ENCODE measurements at places on chromosomes 2 and 18.

- DNase-seq: no peak
These were observed 76.7 kb downstream of the XDH start for GRCh38 chr2:31337860-31338259.

GRCh38 chr2:169999054-169999453 lies 171.8 kb downstream of the UBR3 start:
- DNase-seq: no peak

DNA sequence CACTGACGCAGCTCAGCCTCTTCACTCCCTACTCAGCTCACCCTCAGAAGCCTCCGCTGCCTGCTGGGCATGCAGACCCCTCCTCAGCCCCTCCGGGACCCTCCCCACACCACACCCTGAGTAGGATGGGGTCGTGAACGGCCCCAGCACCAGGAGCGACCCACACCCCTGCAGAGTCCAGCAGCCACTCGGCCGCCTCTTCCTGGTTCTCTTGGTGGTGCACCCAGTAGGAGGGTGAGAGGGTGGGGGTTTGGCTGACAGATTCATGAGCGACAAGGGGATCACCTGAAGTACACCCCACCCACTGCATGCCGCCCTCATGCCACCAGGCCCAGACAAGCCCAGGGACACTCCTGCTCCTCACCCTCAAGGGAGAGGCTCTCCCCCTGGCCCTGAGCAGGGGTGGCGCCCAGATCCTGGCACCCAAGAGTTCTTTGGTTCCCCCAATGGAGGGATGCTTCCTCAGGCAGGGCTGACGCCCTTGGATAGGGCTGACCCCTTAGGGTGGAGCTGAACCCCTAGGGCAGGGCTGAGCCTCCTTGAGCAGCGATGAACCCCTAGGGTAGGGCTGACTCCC lies 76.6 kb upstream of the GPC1 start:
- DNase-seq: no peak

DNA sequence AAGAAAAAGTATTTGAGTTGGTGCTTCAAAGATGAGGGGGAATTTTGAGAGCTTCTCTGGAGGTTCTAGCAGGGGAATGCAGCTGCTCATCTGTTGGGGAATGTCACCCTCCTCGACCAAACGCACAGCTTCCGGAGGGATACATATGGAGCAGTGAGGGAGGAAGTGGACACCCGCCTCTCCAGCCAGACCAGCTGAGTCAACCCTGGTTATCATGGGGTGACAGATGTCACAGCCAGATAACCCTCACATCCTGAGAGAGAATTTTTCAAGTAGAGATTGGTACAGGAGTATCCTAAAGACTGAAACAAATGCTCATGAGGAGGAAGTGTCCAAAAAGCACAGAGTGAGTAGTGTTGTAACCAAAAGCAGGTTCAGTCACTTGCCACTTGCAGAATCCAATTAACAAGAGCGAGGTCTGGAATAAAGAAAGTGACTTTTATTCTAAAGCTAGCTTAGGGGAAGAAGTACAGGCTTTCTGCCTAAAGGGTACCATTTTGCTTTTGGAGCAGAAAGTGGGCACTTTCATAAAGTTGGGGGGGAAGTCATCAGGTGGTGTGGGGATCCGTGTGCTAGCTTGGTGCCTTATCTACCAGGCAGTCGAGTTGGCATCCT lies 395.2 kb downstream of the RAD51AP2 start:
- DNase-seq: no peak

GRCh38 chr2:136091899-136092298 lies 26.1 kb downstream of the CXCR4 start:
- DNase-seq: no peak

GRCh38 chr18:69897397-69898108 lies 50.1 kb downstream of the CD226 start:
- no peak for DNase-seq

DNA sequence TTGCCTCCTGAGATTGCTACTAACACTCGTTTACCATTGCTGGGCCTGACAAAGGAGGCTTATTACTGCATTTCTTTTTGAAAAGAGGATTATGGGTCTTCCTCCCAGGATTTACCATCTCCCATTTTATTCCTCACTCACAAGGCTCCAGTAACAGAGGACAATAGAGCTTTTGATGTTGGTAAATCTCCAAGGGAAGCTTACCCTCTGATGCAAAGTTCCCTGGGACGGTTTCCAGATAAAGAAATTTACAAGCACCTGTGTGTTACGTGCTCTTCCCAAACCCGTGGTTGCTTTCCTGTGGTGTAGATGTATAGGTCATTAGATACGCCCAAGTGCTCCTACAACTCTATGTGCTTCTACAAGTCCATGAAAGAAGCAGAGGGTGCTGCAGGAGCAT lies 17.1 kb downstream of the VSNL1 start:
- DNase-seq: no peak

DNA sequence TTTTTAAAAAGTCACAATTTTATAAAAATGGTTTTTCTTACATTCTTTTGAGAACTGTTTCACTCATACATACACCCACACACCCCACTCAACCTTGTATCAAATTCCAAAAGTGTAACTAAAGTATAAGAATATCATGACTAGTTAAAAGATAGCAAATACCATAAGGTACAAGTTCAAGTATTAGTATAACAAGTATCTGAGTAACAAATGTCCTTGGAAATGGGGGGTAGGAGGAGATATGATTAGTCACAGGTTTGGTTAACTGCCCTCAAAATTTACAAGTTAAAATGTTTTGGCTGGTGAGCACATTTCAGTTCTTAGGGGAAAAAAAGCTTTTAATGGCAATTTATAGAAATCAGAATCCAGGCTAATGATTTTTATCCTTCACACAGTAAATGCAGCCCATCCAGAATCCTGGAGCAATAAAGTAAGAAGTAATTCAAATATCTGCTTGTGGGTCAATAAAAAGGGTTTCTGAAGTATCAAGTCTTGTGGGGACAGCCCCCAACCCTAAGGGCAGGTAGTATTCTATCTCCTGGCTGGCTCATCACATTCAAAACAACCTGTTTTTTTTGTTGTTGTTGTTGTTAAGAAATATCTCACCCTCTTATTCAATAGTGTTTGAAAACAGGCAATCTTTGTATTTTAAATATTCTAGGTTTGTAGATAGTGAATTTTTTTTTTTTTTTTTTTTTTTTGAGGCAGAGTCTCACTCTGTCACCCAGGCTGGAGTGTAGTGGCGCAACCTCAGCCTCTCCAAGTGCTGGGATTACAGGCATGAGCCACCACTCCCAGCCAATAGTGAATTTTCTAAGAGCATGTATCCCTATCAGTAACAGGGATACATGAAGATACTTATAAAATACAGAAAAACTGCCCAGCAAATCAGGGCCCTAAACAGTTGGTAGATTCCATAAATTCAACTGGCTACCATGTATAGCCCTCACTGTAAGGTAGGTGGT lies 14.5 kb downstream of the IAH1 start:
- no peak for DNase-seq

- no peak for DNase-seq
These were observed 51.5 kb downstream of the DNAJC10 start for GRCh38 chr2:182767578-182767977.

GRCh38 chr18:57110290-57110689 lies 36.6 kb upstream of the BOD1L2 start:
- DNase-seq: no peak

DNA sequence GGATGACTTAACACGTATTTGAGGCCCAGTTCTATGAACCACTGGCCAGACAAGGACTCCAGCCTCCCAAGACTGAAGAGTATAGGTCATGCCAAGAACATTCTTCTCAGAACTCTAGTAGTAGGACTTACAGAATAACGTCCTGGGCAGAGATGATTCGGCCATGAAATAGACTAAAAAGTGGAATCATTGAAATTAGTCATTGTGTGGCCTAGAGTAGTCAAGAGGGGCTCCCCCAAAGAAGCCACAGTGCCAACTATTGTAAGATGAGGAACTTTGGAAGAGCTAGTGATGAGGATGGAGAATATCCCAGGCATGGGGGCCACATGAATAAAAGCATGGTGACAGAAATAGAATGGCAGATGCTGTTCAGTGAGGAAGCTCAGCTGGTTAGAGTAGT lies 101.1 kb downstream of the TRIB2 start:
- DNase-seq: no peak

DNA sequence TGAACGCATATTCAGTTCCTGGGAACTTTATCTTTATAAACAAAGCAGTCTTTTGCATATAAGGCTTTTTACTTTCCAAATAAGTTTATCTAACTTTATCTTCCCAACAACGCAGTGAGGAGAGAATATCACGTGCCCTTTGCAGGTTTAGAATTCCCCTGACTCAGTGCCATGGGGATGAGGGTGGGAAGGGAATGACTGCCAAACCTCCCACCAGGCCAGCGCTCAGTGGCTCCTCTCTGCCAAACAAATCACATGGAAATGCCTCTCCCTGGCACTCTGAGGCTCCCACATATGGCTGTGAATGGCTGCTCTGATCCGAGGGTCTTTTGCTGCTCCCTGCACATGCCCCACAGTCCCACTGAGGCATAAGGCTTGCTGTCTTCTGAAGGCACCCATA lies 158.3 kb downstream of the DNAH6 start:
- DNase-seq: no peak

DNA sequence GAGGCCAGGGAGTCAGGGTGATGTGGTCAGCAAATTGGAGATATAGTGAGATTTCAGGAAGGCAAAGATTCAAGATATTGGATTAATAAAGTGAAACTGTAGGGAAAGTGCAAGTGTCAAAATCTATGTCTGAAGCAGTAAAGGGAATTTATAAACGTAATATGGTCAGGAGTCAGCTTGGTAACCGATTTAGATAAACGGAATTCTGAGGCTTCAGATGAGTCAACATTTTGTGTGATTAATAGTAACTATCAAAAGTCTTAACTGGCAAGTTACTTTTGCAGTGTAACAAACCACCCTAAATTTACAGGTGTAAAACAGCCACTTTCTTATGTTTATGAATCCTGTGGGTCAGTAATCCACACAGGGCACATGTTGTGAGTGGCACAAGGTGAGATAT lies 10.9 kb downstream of the MTX2 start:
- no peak for DNase-seq

GRCh38 chr2:65658266-65658665 lies 225.9 kb upstream of the SPRED2 start:
- DNase-seq: no peak

DNA sequence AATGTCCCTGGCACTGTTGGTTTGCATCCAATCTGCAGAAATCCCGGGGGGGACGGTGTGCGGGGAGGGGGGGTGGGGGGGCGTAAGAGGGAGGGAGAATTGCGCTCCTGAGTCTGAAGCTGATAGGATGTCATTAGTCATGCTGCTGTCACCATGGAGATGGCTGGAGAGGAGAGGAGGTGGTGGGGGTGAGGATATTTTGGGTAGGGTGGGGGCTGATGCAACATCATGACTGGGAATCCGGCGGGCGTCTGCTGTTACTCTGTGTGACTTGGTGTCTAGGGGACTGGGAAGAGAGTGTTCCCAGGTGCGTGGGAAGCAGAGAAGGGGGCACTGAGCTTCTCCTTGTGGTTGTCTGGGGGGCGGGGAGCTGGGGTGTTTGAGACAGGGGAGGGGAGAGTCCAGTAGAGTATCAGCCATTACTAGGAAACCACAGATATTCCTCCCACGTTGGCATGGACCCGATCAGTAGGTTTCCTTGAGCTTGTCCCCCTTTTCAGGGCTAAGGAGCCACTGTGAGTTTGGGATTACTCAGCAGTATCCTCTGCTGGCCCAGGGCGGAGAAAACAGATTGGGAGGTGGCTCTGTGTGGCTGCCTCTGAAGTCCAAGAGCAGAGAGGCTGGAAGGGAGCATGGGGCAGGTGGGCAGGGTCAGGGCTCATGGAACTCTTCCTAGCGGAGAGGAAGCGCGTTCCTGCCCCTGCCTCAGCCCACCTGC lies 18.9 kb downstream of the TET3 start:
- no peak for DNase-seq

- no peak for DNase-seq
These were observed 695.6 kb upstream of the GCFC2 start for GRCh38 chr2:76406134-76406855.

- no peak for DNase-seq
These were observed 38.0 kb downstream of the G6PC2 start for GRCh38 chr2:168939061-168939460.

- DNase-seq: no peak
These were observed 137.4 kb downstream of the INSIG2 start for GRCh38 chr2:118225666-118226065.

GRCh38 chr2:3403587-3404334 lies 24.3 kb downstream of the TRAPPC12 start:
- DNase-seq: no peak

GRCh38 chr2:6924924-6925409 lies 7.8 kb downstream of the RNF144A start:
- no peak for DNase-seq

- DNase-seq: no peak
These were observed 68.2 kb downstream of the GLI2 start for GRCh38 chr2:120803764-120804335.

DNA sequence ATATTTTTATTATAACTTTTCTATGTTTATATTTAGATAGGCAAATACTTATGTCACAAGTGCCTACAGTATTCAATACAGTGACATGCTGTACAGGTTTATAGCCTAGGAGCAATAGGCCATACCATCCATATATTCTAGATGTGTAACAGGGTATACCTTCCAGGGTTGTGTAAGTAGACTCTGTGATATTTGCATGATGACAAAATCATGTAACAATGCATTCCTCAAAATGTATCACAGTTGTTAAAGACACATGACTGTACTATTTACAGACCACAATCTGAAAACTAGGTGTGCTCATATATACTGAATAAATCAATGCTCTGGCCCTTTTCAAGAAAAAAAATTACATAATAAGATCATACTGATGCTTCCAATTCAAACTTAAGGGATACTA lies 433.2 kb upstream of the RGPD4 start:
- no peak for DNase-seq

- DNase-seq: no peak
These were observed 59.0 kb downstream of the SDC1 start for GRCh38 chr2:20165677-20166509.

- DNase-seq: no peak
These were observed 56.2 kb upstream of the ATP8B1 start for GRCh38 chr18:57859314-57859713.

DNA sequence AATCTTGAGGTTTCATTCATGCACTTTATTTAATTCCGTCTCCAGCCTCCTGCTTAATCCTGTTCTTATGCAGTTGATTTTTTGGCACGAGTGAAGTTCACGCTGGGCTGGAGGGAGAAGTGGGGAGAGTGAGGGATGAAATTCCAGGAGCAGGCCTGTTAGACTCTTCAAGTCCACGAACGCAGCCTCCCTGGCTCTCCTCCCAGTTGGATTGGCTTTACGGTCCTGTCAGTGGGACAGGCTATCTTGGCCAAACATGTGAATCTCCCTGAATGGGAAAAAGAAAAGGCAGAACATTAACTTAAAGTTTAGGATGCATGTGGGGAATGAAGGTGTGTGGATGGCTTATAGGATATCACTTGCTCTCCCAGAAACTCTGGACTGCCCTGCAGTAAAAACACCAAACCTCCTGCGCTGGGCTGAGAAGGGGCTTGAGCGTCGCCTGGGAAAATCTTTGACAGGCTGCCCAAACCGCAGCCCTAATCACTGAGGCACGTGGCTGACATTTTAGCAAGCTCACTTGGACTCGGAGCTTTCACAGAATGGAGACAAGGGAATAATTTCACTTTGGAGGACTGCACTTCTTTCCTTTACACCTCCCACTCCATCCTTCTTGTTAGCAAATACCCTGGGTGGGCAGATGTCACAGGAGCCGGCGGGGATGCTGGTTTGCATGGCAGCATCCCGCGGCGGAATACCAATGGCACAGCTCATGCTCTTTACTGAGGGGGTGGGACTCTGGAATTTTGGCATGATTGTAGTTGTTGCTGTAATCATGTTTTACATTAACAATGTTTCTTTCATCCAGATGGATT lies 93.9 kb downstream of the ACKR3 start:
- no peak for DNase-seq
